ENCODE measurements at places on chromosomes 3 and 15. TPM values are rescaled to one million over a fixed set of nuclear protein-coding genes. Genes with fewer than 3 reads are reported as not detected.

- no peak for DNase-seq
Measured at GRCh38 chr3:196518966-196519717, 4.0 kb upstream of the SMCO1 start.

ZFAND6 gene
- total RNA-seq = 146 TPM

DNA sequence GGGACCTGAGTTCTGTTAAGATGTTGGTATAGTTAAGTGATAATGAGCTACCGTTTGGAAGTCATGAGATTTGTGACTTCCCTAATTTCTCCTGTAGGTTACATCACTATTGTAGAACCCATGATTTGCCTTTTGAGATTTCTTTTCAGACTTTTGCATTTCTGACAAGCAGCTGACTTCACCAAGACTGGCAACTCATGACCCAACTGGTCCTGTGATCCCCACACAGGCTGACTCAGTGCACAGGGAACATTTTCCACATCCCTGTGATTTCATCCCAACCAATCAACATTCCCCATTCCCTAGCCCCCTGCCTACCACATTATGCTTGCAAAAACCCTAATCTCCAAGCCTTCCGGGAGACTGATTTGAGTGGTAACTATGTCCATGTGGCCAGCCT, 242.1 kb upstream of the PDZRN3 start:
- DNase-seq = no peak

GRCh38 chr15:68851971-68852370, 31.3 kb upstream of the ANP32A start:
- DNase-seq = no peak

- DNase-seq = no peak
Measured at GRCh38 chr15:76945494-76946093, 14.0 kb downstream of the RCN2 start.

GRCh38 chr3:113234028-113234427, 22.7 kb downstream of the BOC start:
- no peak for DNase-seq

DNA sequence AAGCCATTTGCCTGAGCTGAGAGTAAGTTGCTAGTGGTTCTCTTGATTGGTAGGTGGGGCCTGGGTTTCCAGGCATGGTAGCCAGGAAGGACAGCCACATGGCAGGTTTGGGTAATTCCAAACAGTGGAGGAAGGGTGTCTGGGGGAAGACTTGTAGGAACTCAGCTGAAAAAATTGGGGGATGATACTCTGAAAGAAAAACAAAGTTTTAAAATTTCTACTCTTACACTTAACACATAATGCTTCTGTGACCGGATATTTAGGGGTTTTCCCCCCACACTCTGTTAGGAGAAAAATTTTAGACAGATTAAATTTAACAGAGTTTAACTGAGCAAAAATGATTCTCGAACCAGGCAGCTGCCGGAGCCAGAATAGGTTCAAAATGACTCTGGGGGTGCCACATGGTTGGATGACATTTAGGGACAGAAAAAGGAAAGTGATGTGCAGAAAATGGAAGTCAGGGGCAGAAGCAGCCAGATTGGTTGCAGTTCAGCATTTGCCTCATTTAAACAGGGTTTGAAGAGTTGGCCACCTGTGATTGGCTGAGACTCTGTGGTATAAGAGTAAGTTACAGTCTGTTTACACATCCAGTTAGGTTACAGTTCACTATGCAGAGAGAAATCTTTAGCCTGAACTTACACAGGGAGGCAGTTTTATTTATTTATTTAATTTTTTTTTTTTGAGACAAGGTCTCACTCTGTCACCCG, 8.1 kb downstream of the B2M start:
- no peak for DNase-seq

GRCh38 chr3:143286392-143287010, 166.9 kb downstream of the CHST2 start:
- no peak for DNase-seq

Measured in pulmonary artery endothelial cell (primary cell).